ENCODE measurements at places on chromosomes 3 and 15.

GRCh38 chr3:183074261-183074660 is 25.0 kb downstream of the MCCC1 start:
- no peak for DNase-seq

DNA sequence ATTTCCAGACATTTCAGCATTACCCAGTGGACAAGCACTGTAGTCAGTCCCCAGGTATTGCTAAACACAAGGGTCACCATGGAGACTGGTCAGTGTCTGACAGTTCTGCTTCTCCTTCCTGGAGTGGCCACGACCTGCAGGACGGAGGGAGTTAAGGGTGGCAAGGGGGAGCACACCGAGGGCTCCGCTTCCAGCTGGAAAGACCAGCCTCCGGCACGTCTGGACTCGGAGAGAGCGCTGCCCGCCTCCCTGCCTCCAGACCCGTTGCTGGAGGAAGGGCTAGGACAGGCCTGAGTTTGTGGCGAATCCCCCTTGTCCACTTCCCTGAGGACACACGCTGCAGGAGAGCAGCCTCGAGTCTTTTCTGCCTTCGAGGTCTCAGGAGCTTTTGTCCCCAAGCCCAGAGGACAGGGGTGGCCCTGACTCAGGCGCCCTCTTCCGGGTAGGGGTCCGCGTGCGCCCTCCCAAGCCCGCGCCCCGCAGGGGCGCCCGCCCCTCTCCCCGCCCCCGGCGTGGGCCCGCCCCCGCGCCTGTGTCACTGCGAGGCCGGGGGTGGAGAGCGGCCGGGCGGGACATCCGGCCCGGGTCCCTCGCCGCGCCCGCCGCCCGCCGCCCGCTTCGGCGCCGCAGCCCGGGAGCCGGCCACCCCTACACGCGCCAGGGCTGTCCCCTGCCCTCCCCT is at the start of gene CHST14:
CHST14 (plus strand) TSS at position 562 of the 682 bp plus-strand sequence. CDS start 230 bp downstream, outside the sequence.
- DNase-seq, result peak; percentile 38

- DNase-seq, result no peak
Observed at GRCh38 chr3:99999536-99999935, 114.8 kb downstream of the FILIP1L start.

GRCh38 chr15:80509800-80510199 is 105.6 kb downstream of the ARNT2 start:
- no peak for DNase-seq

Data from stimulated activated naive CD8-positive, alpha-beta T cell treated with anti-CD3 and anti-CD28 coated beads, Interleukin-15, amount 100 ng/mL, for 72 hours (primary cell).